Bronchial epithelial cell (primary cell): ENCODE measurements at places on chromosomes 7 and 10. TPM values are rescaled to one million over a fixed set of nuclear protein-coding genes. Genes with fewer than 3 reads are reported as not detected.

The PTF1A gene
- total RNA-seq, result not detected in 2 replicates

The SPDYE8 gene
- total RNA-seq, result not detected in 2 replicates

The GPR146 gene
- 1.0 and 1.3 TPM in 2 replicates for total RNA-seq

The GNAI1 gene
- 56.1 and 89.5 TPM in 2 replicates for total RNA-seq

The PKD2L1 gene
- total RNA-seq, result under 0.01 TPM in 1 of 2 replicates, not detected in the other

The ABCC2 gene
- 0.53 and 1.0 TPM in 2 replicates for total RNA-seq

The NRAP gene
- total RNA-seq, result not detected in 2 replicates
